ENCODE measurements at places on chromosomes 4 and X.

- no peak for DNase-seq
These were observed 111.9 kb downstream of the SORBS2 start for GRCh38 chr4:185700048-185700447.

- DNase-seq, result no peak
These were observed 63.1 kb downstream of the CCNI start for GRCh38 chr4:77012726-77013125.

GRCh38 chr4:87865288-87865687 lies 32.5 kb downstream of the MEPE start:
- DNase-seq, result peak; percentile 40

DNA sequence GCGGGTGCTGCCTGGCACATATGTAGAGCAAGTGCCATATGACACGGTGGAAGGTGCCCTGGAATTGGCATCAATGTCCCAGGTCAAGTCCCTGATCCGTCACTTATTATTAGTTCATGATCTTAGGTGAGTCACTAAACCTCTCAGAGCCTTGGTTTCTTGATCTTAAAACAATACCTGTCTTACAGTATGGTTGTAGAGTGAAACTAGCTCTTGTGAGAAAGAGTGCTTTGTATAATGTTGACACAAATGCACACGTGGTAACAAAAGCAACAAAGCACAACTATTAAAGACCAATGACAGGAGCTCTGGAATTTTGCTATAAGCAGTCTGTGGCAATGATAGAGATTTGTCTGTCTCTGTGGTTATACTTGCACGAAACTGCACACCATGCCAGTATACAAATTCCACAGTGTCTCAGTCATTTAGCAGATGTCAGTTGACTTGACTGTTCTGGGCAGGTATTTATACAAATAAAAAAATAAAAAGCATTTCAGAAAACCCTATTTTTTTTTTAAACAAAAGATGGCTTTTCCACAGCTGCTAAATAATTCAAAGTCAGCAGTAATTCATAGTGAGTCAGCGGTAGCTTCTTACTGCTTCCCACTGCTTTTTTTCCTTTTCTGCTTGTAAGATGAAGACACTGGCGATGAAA lies 19.7 kb upstream of the ACSL1 start:
- peak; percentile 64 for DNase-seq

DNA sequence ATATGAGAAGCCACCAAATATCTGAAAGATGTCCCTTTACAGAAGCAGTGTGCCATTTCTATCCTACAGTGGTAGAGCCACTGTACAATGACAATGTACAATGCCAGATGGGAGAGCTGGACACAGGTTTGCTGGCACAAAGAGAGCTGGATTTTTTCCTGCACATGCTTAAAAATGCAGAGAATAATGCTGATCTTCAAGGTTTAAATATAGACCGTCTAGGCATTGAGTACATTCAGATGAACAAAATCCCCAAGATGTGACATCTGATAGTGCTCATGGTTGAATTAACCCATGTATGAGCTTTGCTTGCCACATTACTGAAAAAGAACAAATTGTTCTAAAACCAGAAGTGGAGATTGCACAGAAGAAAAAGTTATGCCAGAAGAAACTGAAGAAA lies 11.7 kb downstream of the ADGRL3 start:
- no peak for DNase-seq

All from iris pigment epithelial cell (primary cell).